Activated T-helper 1 cell treated with Interleukin-2 at 50 U/mL for 16 hours (primary cell): ENCODE measurements at places on chromosomes 2 and 18.

DNA sequence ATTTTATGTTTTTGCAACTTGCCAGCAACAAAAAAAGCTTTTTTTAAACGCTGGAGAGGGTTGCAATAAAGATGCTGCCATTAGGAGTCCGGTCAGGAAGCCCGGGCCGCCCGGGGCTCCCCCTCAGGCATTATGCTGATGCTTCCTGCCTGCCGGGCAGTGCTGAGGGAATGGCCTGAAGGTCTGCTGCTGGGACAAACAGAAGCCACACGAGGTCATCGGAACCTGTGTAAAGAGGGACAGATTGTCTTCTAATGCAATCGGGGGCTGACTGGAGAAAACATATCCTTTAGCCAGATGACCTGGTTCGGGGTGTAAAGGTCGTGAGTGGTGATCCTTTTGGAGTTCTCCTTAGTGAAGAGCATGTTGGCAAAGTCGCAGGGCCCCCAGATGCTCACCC, 2.3 kb downstream of the IMPA2 start:
- DNase-seq, result no peak

- DNase-seq, result no peak
Observed at GRCh38 chr18:12741351-12741750, 38.5 kb downstream of the PSMG2 start.

- DNase-seq, result no peak
Observed at GRCh38 chr2:158498043-158498748, 41.4 kb downstream of the PKP4 start.

- no peak for DNase-seq
Observed at GRCh38 chr2:2707206-2707991, 376.3 kb upstream of the MYT1L start.

DNA sequence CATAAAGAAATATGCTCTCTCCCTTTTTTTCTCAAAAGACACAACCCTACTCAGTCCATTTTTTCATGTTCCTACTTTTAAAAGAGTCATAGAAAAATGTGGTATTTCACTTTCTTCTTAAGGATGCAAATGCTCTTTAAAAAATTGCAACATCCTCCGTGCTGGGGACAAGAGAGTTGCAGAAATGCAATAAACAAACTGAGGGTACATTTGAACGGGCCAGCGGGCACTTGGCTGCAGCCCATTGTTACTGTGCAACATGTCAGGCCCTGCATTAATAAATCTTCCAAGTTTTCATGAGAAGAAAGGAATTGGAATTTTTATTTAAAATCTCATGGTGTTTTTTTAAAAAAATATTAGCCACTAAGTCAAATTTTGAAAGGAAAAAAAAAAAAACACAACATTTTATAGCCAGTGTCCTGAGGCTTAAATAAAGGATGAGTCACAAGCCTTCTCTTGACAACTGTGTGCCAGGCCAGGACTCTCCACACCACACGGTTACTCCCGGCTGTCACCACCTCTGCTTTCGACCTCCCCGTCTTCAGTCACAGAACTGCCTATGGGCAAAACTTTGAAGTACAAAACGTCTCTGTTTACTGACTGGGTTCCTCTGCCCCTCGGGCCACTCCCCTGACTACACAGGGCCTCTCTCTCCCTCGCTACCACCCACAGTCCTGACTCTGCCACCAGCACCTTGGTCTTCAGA, 57.5 kb upstream of the MFF start:
- DNase-seq, result no peak

DNA sequence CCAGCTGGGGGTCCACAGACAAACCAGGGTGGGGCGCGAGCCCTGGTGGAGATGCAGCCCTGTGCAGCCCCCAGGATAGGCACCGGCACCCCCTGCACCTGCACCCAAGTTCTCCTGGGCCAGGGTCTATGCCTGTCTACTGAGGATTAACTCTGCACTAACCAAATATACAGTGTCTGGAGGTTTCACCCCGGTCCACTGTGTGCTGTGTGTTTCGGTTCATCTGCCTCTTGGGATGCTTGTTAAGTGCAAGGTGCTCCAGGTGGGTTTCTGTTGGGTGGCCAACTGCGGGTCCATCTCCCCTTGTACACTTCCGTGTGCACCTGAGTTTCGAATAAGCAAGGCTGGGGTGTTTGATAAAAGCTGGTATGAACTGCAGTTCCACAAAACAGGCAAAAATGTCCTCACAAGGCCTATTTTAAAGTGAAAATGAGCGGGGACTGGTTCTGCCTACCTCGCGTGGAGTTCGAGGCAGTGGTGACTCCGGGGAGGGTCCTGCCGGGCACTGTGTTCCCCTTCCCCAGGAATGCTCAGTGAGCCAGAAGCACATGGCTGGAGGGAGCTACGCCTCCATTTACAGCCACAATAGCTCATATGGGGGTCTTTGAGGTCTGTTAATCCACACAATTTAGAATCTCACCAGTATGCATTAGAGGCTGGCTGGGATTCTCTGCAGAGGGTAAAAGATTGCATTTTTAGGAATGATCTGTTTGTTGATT, 70.7 kb downstream of the EDAR start:
- no peak for DNase-seq

DNA sequence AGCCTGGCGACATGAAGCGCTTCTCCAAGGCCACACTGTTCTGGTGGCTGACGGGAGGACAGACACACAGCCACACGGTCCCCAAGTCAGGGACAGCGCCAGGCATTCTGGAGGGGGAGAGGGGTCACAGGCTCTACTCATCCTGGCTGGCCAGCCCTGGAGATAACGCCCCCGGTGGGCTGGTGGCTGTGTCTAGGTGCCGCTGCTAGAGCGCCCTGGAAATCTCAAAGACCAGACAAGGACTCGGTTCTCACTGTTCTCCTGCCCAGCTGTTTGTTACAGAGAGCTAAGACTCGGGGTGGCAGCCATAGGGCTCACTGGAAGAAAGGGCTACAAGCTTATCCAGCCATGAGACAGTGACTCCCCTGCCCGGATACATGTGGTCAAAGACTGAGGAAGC, 72.0 kb downstream of the KCNF1 start:
- DNase-seq, result no peak

- no peak for DNase-seq
Observed at GRCh38 chr18:51278045-51278649, 80.7 kb upstream of the MEX3C start.

DNA sequence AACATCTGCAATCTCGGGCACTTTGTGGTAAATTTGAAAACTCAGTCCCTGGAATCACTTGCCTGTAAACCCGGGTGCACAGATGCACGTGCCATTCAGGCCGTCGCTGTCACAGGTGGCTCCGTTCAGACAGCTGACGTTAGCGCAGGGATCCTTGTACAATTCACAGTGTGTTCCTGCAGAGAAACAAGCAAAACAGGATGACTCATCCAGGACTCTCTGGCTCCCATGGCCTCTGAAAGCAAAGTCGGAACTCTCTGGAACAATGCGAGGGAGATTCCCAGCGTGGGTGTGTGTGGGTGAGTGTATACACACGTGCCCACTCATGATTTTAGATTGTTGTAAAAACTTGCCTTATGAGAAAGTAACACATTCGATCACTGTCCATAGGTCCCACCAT, 136.1 kb upstream of the PID1 start:
- DNase-seq, result no peak

- DNase-seq, result no peak
Observed at GRCh38 chr2:8441986-8442385, 239.9 kb upstream of the ID2 start.

DNA sequence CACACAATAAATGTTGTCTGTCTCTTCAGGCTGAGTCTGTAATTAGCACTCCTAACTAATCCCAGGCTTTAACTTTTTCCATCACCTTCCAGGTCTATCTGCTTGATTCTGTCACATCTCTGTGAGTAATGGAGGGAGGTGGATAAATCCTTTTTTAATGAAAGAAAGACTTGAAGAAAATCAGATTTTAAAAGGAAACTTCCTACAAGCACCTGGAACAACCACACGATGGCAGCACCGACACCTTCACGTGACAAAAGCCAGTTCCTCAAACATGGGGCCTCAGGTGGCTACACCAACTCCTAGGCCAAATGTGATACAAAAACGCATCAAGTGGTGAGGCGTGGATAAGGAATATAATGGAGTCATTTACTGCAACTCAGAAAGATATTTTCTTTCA, 41.8 kb downstream of the TGFBRAP1 start:
- no peak for DNase-seq

- no peak for DNase-seq
Observed at GRCh38 chr18:23689031-23689615, at the start of gene LAMA3. Gene LAMA3 (plus strand): TSS chr18:23689453. CDS start chr18:23689684, 231 bp downstream.

- no peak for DNase-seq
Observed at GRCh38 chr2:174967691-174968260, 37.4 kb downstream of the CHN1 start.

DNA sequence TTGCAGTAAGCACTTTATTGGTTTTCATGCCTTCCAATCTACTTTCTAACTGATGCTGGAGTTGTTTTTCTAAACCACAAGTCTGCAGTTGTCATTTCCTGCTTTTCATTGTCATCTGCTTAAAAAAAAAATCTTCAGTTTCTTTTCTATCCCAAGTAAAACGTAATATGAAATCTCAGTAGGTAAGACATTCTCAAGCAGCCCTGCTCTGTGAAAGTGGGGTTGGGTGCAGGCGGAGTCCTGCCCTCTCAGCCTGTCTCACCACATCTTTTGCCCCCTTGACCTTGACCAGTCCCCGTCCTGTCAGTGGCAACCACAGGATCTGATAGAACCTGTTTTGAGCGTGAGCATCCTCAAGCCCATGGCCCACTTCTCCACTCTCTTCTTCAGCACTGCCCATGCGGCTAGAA, 80.0 kb upstream of the CPO start:
- no peak for DNase-seq

GRCh38 chr2:79393107-79393685, 119.7 kb upstream of the CTNNA2 start:
- DNase-seq, result no peak

GRCh38 chr2:200431996-200432705, 77.7 kb downstream of the KCTD18 start:
- DNase-seq, result no peak

- no peak for DNase-seq
Observed at GRCh38 chr2:171400395-171400794, 33.4 kb downstream of the METTL8 start.

DNA sequence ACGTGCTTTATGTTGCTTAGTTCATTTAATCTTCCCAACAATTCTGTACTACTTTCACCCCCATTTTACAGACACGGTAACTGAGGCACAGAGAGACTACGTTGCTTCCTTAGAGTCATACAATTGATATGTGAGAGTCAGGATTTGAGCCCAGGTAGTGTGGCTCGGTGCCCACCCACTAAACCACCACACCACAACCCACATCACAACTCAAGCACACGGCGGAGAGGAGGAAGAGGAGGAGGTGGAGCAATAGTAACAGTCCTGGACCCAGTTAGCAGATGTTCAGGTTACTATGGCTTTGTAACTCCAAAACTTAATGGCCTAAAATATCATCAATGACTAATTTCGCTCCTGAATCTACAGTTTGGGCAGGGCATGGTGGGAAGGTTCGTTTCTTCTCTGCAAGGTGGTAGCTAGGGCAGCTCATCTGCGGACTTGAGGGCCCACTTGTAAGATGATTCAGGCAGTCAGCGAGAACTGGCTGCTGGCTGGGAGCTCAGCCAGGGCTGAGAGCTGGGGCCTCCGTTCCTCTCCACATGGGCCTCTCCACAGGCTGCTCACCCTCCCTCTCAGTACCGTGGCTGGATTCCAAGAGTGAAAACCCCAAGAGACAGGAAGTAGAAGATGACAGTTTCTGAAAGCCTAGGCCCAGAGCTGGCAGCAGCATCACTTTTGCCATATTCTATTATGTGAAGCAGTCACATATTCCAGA, 167.1 kb downstream of the ZFP36L2 start:
- DNase-seq, result peak; percentile 37

- no peak for DNase-seq
Observed at GRCh38 chr2:156125018-156125417, 207.5 kb downstream of the NR4A2 start.
